ENCODE measurements at places on chromosomes 2 and 18.

DNA sequence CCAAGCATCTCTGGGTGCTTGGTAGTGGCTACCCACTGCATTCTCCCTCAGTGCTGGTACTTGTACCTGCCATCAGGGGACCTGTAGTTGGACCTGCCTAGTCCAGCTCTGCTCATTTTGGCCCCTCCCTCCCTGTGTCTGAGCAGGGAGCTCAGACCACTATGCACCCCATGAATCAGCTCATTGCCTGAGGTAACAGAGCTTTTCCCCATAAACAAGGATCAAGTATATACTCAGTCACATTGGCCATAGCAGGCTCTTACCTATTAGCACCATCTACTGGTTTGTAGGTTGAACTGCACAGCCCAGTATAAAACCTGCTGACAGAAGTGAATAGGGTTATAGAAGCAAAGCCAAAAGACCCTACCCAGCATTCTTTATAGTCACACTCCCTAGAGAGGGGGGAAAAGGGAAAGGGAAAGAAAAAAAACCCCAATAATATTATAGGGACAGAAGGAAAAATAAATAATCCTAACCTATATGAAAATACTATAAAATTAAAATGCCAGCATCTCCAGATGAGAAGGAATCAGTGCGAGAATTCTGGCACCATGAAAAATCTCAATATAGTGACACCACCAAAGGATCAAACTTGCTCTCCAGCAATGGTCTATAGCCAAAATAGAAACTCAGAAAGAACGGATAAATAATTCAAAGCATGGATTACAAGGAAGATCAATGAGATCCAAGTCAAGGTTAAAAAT, 6.9 kb upstream of the FLACC1 start:
- DNase-seq, result peak; percentile 74

DNA sequence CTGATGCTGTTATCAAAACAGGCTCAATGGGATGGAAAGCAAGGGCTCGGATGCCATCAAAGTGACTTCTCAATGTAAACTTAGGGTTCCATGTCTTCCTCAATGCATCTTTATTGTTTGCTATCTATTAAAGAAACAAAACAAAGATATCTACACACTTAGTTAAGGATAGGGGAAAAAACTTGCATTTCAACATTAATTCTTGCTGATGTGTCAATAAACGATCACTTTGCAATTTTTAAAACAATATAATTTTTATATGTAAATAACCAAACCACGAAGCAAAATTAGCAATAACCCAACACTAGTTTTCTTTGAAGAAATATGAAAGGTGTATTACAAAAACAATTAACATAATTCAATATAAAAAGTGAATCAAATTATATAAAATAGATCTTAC, 96.7 kb downstream of the STRN start:
- DNase-seq, result no peak

- DNase-seq, result no peak
Observed at GRCh38 chr2:11988691-11989353, 242.4 kb downstream of the LPIN1 start.

DNA sequence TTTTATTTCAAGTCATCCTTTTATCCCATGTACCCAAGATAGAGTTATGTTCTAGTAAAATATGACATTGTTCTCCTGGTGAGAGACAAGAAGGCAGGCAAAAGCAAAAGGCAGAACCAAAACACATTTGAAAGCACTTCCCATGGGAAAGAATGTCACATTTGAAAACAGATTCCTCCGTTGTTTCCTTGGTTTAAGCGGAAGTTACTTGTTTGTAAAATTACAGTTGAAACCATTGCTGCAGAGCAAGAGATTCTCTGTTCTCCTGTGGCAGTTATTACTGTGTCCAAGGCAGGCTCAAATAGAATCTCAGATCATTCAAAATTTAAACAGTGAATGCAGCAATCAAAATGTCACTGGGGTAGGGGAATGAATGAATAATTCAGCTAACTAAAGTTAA, 149.6 kb downstream of the MTCL1 start:
- DNase-seq, result no peak

DNA sequence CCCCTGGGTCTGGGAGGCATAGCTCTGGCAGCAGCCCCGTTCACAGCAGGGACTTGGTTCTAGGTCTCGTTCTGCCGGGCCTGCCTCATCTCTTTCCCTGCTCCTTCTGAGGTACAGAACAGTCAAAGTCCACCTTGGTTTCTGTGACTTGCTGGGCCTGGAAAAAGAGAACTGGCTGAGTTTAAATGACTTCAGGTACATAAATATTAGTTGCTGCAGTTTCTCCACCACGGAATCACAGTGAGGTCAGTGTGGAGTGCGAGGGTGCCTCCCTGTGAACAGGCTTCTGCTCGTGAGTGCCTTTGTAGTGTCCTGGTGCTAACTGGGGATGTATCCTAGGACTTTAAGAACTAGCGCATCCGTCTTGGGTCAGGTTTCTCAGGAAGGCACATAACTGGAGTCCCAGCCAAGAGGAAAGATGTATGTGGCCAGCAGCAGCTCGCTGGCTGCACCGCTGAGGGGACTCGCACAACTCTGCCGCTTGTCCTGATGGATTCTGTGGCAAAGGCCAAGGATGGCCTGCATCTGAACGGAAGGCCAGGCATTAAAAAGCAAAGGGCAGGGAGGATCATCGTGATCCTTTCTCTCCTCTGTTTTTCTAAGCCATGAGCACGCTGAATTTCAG, 188.6 kb downstream of the SH3RF3 start:
- no peak for DNase-seq

DNA sequence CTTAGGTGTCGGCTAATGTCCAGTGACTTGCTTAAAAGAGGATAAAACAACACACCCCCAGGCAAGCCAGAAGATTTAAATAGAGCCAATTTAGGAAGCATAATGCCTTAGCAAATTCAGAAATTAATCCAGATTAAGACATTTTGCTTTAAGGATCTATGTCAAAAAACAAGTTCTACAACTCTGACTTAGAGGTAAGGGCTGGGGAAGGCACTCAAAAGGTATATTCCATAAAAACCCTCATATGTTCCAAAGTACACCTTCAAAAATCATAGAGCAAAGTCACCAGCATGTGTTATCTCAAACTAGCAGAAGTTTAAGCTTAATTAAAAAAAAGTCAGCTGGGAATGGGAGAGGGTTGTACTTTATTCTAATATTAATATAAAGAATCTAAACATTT, 206.4 kb downstream of the NOL4 start:
- no peak for DNase-seq

DNA sequence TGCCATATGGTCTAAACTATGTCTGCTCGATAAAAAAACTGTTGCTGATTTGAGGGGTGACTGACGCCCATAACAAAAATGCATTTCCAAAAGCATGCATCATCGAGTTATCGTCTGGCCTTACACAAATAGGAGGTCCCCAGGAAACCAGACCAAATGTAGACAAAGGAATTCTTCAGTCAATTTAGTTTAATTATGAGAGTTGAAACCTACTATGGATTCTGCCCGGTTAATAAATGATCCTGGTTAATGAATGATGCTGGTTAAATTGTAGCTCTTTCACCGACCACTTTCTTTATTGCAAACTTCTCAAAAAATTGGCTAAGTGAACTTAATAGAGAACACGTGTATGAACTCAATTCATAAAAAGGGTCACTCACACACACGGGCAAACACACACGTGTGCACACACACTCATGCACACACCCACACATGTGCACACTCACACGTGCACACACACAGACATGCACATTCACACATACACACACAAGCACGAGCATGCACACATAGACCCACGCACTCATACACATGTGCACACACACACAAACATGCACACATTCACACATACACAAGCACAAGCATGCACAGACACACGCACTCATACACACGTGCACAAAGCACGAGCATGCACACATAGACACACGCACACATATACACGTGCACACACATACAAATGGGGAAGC, 59.0 kb upstream of the SALL3 start:
- DNase-seq, result no peak

DNA sequence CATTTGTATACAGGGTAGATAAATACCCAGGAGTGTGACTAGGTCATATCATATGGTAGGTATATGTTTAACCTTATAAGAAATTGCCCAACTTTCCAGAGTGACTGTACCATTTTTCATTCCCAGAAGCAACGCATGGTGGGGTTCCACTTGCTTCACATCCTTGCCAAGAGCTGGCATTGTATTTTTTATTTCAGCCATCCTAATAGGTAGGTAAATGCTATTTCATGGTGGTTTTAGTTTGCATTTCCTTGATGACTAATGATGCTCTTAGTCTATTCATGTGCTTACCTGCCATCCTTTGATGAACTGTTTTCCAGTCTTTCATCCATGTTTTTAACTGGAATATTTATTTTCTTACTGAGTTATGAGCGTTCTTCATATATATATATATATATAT, 51.9 kb downstream of the MAP4K3 start:
- no peak for DNase-seq

GRCh38 chr2:23549821-23550530, 165.0 kb downstream of the KLHL29 start:
- no peak for DNase-seq

GRCh38 chr2:172582656-172583055, 26.8 kb downstream of the PDK1 start:
- DNase-seq, result no peak

- no peak for DNase-seq
Observed at GRCh38 chr2:82120654-82121053, 1816.1 kb upstream of the LRRTM1 start.

- no peak for DNase-seq
Observed at GRCh38 chr2:49982871-49983270, 828.6 kb upstream of the FSHR start.

GRCh38 chr2:72583376-72583775, 242.5 kb downstream of the EXOC6B start:
- DNase-seq, result no peak

- DNase-seq, result no peak
Observed at GRCh38 chr18:12282442-12283039, 25.5 kb upstream of the TUBB6 start.

DNA sequence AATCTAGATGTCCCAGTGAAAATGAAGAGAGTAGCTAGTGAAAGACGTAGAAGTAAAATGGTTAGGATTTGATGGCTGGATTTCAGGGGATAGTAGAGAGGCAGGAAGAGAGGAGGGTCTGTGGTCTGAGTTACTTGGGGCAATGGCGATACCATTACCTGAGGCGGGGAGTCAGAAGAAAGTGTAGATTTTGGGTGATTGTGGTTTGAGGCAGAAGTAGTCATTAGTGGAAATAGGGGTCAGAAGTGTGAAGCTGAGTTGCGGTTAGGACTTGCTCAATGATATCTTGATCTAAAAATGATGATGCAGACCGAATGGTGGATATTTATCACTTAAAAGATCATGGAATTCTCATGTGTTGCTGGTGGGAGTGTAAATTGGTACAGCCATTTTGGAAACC, 41.0 kb downstream of the CEP192 start:
- DNase-seq, result no peak

DNA sequence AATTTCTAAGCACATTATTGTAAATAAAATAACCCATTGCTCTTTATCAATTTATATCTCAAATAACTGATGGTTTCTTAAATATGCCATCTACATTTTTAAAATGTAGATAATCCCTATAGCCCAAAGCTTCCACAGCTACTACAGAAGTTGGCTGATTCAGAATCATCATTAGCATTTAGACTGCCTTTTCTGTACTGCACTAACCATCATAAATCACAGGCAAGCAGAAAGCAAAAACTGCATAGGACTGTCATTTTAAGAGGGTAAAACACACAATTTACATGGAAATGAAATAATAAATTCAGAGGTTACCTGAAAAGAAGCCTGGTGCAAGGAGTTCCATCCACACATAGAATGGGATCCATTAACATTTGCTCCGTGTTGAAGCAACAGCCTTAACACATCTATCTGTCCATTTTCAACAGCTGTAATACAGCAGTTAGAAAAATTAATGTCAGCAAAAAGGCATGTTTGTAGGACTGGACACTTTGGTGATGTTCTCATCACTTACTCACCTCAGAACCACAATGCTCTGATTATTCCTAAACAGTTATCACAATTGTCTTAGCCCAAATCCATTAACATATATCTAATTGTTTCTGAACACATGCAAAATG, 38.4 kb upstream of the CHAC2 start:
- no peak for DNase-seq

DNA sequence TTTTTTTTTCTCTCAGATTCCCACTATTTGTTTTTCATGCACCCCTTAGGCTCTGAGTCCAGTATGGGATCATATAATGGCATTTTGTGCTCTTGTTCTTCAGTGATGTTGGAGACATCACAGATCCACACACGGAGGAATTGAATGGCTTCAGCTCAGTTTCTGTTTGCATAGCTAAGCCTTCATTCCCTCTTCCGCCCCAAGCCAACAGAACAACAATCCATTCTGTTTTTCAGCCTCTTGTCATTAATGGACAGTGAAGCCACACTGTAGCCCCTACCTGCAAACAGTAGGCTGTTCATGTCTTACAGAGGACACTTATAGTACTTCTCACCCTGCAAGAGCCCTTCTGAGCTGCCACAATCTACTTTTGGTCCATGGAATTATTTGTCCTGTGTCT, 64.0 kb upstream of the ZSWIM2 start:
- no peak for DNase-seq

GRCh38 chr18:3157606-3158005, 62.2 kb downstream of the MYOM1 start:
- no peak for DNase-seq

DNA sequence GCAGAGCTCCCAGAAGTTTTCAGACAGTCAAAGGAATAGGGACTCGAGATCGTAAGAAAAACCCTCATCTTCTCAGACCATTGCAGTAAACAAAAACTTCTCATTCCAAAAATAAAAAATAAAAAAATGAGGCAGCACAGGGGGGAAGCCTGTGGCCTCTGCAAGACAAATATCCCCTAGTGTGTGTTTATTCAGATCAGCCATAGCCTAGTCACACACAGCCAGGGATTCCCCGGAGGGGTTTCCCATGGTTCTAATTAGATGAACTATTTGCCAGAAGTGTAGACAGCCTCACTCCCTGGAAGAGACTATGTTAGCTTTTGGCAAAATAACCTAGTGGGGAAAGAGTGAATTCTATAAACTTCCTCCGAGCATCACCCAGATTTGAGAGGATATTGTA, 122.9 kb upstream of the KLF7 start:
- no peak for DNase-seq

- DNase-seq, result peak; percentile 60
Observed at GRCh38 chr2:174344716-174345461, 10.1 kb downstream of the SP9 start.

- DNase-seq, result peak; percentile 92
Observed at GRCh38 chr2:11753452-11753885, 7.0 kb downstream of the LPIN1 start.

DNA sequence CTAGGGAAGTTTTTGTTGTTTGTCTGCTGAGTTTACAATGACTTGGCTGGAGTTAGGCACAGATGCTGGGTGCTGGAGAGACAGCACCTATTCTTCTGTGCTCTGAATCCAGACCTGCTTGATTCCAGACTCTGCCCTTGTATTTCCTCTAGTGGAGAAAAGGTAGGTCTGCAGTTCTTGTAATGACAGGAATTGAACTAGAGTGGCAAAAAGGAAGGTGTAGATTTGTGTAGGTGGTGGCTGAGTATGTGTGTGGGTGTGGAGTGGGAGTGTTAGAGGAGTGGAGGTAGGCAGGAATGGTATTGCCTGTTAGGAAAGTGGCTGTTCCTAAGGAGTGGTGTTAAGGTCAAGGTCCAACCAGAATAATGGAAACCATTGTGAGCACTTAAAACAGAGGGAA, 71.9 kb upstream of the LYPD6 start:
- no peak for DNase-seq

Measured in KBM-7 (cell line).